Sigmoid colon (tissue), 7 donors: ENCODE measurements at places on chromosomes 7 and 10. TPM values are rescaled to one million over a fixed set of nuclear protein-coding genes. Genes with fewer than 3 reads are reported as not detected.

DNA sequence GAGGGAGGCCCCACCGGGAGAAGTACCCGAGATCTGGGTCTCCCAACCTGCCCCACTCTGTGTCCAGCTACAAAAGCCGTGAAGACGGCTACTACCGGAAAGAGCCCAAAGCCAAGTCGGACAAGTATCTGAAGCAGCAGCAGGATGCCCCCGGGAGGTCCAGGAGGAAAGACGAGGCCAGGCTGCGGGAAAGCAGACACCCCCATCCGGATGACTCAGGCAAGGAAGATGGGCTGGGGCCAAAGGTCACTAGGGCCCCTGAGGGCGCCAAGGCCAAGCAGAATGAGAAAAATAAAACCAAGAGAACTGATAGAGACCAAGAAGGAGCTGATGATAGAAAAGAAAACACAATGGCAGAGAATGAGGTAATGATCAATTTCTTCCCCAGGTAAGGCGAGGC, 59.1 kb upstream of the PDCD4 start:
- no peak for DNase-seq

DNA sequence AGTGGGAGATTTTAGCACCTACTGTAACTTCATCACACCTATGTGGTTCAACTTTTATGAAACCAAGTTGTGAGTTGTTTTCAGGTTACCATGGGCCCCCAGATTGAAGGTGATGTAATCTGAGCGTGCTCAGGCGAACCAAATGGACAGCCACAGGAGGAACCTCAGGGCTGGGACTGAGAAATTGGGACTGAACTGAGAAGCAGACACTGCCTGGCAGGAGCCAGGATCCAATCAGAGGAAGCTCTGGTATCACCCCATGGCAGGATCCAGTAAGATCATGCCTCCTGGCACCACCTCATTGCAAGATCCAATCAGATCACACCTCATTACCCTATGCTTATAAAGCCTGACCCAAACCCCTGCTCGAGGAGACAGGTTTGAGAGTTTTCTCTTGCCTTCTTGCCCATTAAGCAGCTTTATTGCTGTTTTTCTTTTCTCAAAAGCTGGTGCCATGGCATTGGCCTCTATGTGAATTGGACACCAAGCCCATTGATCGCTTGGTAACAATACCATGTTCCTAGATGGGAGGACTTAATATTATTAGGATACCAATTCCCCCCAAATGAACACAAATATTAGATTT, 43.2 kb upstream of the GDF10 start:
- peak; percentile 45 for DNase-seq

PRSS37 gene
- not detected for polyA plus RNA-seq

- peak; percentile 79 for DNase-seq
Measured at GRCh38 chr10:47243791-47244190, 56.2 kb upstream of the GDF10 start.

DNA sequence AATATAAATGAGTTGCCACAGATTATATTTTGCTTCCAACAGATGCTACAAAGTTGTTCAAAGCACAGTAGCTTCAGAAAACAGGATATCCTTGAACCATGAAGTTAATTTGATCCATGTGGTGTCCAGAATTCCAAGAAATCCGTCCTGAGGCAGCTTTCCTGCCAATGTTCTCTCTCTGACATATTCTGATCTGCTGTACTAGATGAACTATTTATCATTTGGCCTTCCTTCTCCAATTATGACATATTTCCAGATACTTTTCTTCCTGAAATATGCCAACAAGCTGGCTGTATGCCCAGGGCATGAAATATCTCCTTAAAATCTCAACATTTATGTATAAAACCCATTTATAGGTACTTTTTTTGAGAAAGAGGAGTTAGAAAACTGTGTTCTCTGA, 141.1 kb downstream of the SPAG6 start:
- no peak for DNase-seq

ADCY1 gene
- 0.23 TPM for polyA plus RNA-seq

GRCh38 chr7:148304083-148304335, 286.6 kb upstream of the C7orf33 start:
- no peak for DNase-seq

DNA sequence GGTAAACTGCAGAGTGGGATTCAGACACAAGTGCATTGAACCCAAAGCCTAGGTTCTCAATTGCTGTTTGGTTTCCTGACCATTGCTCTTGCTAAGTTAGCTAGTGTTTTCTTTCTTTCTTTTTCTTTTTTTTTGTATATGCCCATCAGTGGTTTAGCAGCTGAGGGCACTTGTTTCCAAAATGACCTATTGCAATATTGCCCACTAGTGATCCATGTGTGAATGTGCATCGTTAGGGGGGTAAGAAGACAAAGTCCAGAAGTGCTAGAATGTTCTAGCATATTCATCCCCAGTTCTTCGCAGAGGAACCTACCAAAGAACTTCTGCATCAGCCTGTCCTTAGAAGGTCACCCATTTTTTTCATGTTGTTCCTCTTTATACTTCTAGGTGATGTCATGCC, 252.8 kb upstream of the GPR26 start:
- no peak for DNase-seq

GRCh38 chr7:68977385-68978055, 620.8 kb upstream of the AUTS2 start:
- peak; percentile 61 for DNase-seq

GRCh38 chr10:62471711-62472110, 97.5 kb downstream of the ZNF365 start:
- no peak for DNase-seq

DNA sequence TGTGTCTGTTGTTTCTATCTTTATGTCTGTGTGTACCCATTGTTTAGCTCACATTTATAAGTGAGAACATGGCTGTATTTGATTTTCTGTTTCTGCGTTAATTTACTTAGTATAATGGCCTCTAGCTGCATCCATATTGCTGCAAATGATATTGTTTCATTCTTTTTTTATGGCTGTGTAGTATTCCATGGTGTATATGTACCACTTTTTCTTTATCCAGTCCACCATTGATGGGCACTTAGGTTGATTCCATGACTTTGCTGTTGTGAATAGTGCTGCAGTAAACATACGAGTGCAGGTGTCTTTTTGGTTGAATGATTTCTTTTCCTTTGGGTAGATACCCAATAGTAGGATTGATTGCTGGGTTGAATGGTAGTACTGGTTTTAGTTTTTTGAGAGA, 48.2 kb downstream of the ZNRF2 start:
- DNase-seq = no peak

FAM25A gene
- polyA plus RNA-seq = not detected

DNA sequence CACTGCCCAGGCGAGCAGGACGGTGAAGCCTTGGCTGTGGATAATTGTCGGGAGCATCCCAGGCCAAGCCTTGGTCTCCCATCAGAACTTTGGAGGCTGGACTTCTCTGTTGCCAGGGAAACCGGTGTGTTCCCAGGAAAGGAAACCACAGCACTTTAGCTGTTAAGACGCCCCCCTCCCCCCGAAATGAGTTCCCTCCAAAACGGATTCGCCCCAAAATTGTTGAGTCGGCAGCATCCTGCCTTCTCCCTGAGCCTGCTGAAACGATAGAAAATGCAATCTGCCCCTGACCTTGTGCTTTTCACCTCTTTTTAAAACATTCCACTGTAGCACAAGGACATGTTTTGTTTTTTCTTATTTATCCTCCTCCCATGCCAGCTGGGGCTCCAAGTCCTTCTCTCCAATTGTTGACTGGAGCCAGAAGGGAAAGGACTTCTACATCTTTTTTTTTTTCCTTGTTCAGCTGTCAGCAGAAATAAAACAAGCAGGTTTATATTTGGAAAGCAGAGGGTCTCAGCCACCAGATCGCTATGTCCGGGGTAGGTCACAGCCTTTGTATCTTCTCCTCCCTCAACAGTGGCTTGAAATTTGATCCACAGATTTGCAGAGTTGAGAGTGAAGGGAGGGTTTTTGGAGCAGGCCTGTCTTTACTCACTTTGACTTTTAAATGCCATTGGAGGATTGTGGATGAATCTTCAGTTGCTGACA, 116.5 kb downstream of the ZMIZ1 start:
- DNase-seq = no peak

DNA sequence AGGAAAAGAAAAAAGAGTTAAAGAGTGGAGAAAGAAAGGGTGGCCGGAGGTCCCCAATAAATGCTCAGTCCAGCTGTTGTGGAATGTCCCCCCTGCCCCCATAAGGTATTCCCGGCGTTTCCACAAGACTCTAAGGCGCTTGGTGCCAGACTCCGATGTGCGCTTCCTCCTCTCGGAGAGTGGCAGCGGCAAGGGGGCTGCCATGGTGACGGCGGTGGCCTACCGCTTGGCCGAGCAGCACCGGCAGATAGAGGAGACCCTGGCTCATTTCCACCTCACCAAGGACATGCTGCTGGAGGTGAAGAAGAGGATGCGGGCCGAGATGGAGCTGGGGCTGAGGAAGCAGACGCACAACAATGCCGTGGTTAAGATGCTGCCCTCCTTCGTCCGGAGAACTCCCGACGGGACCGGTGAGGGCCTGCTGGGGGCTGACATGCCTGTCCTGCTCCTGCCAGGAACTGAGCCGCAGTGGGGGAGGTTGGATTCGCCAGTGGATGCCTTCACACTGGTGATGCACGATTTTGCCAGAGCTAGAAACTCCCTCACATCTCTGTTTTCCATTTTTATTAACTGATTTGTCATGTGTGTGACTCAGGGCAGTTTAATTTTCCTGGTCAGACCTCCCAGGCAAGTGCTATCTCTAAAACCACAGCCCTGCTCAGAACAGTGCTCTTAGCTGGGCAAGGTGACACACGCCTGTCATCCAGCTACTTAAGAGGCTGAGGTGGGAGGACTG, 34.2 kb downstream of the TACR2 start:
- no peak for DNase-seq

DNA sequence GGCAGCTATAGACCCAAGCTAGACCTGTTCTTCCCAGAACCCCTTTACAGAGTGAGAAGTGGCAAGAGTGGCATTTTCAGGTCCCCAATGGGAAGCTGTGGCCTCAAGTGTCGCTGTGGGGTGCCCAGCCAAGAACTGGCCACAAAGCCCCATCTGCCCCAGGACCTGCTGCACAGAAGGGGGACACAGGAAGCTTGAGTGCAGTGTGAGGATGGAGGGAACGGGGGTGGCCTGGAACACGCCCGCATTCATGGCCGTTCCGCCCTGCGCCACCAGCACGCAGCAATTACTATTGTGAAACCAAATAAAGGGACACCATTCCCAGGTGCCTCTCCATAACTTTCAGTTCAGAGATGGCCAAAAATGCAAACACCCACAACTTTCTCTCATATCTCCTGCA, 237.6 kb upstream of the TCERG1L start:
- DNase-seq = no peak

ANKRD61 gene
- not detected for polyA plus RNA-seq

- DNase-seq = no peak
Measured at GRCh38 chr7:6409944-6410693, 37.6 kb downstream of the DAGLB start.

- no peak for DNase-seq
Measured at GRCh38 chr10:34644224-34644623, 170.9 kb downstream of the PARD3 start.

DNA sequence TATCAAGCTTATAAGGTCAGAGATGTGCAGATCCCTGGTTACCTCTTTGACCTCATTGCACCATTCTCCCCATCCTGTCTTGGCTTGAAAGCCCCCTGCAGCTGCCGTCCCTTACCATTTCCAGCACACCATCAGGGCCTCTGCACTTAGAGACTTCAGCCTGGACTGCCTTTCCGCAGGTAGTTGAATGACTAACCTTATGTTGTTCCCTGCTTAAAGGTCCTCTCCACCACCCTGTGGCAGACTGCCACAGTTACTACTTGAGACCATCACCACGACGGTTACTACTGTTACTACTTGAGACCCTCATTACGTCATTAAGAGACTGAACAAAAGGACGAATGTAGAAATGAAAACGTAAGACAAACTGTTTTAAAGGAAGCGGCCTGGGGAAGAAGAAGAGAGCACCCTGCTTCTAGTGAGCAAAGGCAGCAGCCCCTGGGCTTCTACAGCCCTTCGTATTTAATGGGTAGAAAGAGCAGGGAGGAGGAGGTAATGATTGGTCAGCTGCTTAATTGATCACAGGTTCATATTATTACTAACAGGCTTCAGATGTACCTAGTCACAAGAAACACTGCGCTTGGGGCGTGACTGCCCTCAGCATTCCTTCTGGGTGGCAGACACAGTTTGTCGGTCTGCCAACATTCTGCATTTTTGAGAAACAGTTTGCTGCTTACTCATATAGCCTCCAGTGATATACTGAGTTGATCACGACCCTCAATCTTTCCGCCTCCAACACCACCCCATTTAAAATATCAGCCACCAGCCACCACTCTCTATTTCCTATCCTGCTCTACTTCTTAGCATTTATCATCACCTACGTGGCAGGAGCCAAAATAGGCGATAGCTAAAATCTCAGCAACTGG, 74.1 kb upstream of the PARD3 start:
- DNase-seq = peak; percentile 26

GRCh38 chr10:18216482-18216881, 76.3 kb downstream of the CACNB2 start:
- no peak for DNase-seq

DNA sequence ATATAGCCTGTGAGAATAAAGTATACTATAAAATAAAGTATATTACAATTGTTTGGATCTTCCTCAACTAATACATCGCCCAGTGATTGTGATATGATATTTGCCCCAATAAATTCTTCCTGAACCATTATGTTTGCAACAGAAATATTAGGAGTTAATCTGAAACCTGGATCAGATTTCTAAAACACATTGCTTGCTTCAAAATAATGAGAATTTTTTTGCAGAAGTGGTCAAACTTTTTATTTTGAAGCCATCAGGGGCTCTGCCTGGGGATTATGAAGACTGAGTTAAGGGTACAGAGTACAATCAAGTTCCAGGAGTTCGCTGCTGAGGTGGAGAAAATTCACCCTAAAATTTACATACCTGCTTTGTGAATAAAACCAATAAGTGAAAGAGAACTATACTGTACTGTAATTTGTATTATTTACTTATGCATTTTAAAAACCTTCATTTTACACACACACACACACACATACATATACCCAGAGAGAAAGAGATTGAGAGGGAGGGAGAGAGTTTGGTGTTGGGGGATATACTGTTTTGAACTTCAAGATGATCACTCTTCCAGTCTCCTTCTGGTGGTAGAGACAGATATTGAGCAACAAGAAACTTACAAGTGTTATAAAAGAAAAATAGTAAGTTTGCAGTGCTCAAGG, 91.9 kb downstream of the CPED1 start:
- no peak for DNase-seq

GRCh38 chr10:114708717-114709335, 50.8 kb upstream of the ABLIM1 start:
- no peak for DNase-seq

LDB3 gene
- polyA plus RNA-seq = 1.2 TPM

DNA sequence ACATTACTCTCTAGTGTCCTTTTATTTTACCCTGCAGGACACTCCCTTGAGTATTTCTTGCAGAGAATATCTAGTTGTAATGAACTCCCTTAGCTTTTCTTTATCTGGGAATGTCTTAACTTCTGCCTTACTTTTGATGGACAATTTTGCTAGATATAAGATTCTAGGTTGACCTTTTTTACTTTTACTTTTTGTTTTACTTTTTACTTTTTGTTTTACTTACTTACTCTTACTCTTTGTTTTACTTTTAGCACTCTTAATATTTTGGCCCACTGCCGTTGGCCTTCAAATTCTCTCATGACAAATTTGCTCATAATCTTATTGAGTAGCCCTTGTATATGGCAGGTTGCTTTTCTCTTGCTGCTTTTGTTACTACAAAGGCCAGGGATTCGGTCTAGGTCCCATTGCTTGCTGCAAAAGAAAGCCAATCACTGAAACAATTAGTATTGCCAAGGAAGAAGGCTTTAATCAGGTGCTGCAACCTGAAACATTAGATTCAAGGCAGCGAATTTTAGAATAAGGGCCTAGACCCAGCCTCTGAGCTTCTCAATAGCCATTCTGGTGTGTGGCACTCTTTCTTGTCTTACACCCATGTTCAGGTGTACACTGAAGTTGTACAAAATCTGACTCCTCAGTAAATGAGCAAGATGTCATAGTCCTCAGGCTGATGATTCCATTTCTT, 137.0 kb downstream of the TES start:
- DNase-seq = no peak
